Motor neuron (in vitro differentiated cells): ENCODE measurements at places on chromosomes 4 and X.
A peak's percentile ranks its signal among the peaks of the same experiment; 100 is the strongest.

- ATAC-seq: no peak
Observed at GRCh38 chrX:110241816-110242215, 76.1 kb downstream of the AMMECR1 start.

DNA sequence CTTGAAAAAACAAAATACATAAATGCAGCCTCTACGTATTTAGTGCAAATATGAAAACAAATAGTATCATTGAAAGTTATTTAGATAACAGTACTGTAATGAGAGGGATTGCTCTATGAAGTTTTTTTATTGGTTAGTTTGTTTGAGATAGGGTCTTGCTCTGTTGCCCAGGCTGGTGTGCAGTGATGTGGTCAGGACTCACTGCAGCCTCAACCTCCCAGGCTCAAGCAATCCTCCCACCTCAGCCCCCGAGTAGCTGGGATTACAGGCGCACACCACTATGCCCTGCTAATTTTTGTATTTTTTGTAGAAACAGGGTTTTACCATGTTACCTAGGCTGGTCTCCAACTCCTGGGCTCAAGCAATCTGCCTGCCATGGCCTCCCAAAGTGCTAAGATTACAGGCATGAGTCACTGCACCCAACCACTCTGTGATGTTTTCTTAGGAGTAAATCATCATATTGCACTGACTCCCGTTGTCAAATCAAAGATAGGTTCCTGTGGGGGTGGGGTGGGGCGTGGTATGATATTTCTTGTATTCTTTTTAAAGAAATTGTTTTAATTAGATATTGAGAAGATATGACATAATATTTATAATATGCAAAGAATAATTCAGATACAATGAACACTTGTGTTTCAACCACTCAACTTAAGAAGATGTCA, 75.8 kb downstream of the ATG4A start:
- ATAC-seq: peak; percentile 55

DNA sequence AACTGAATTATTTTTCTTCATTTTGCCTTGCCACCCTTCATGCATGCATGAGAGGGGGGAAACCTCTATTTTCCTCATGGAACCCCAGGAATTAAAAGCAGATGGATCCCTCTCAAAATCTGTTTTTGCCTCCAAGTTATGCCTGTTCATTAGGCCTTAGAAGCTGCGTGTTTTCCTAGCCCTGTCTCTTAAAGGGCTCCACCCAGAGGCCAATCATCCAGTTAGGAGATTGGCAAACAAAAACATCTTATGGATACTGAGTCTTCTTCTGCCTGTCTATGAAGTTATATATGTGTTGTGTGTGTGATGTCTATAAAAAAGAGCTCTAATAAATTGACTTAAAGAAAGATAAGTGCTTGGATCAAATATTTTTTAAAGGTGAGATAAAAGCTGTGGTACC, 142.9 kb downstream of the ANAPC10 start:
- no peak for ATAC-seq

DNA sequence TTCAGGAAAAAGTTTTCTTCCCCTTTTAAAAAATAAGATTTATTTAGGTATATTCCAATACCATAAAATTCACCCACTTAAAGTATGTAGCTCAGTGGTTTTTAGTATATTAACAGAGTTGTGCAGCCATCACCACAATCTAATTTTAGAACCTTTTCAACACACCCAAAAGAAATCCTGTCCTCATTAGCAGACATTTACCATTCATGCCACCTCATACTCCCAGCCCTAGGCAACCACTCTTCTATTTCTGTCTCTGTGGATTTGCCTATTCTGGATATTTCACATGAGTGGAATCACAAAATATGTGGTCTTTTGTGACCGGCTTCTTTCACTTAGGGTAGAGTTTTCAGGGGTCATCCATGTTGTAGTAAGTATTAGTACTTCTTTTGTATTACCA, 7.4 kb downstream of the ZNF81 start:
- peak; percentile 74 for ATAC-seq

- no peak for ATAC-seq
Observed at GRCh38 chr4:16726368-16727050, 171.9 kb downstream of the LDB2 start.

GRCh38 chr4:64781737-64782326, 372.6 kb upstream of the TECRL start:
- ATAC-seq: peak; percentile 31

- no peak for ATAC-seq
Observed at GRCh38 chrX:52577464-52578173, 60.8 kb upstream of the XAGE1B start.

DNA sequence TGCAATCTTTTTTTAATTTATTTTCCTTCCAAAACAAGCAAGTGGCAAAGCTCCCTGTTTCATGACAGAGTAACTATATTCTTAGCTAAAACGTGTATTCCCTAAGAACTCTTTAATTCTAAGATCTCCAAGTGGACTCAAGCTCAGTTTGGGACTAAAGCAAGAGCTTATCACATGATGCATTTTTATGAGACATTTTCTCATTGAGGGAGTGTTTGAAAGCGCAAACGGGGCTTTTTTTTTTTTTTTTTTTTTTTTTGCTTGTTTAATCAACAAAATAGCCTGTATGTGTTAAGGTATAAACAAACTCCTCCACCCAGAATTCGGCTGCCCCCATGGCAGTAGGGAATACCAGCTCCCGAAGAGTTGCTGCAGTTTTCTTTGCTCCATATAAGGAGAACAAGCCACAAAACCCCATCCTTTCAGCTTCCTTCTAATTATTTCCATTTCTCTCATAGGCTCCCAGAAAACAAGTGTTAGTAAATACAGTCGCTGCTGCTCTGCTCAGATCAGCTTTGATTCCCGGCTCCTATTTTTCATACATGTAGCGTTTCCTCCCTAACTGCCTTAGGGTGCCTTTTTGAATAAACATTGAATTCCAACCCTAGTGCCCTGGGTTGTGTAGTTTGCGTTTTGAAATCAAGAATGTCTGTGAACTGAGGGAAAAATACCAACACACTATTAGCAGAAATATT, 669 bp upstream of the PPARGC1A start:
- peak; percentile 45 for ATAC-seq

DNA sequence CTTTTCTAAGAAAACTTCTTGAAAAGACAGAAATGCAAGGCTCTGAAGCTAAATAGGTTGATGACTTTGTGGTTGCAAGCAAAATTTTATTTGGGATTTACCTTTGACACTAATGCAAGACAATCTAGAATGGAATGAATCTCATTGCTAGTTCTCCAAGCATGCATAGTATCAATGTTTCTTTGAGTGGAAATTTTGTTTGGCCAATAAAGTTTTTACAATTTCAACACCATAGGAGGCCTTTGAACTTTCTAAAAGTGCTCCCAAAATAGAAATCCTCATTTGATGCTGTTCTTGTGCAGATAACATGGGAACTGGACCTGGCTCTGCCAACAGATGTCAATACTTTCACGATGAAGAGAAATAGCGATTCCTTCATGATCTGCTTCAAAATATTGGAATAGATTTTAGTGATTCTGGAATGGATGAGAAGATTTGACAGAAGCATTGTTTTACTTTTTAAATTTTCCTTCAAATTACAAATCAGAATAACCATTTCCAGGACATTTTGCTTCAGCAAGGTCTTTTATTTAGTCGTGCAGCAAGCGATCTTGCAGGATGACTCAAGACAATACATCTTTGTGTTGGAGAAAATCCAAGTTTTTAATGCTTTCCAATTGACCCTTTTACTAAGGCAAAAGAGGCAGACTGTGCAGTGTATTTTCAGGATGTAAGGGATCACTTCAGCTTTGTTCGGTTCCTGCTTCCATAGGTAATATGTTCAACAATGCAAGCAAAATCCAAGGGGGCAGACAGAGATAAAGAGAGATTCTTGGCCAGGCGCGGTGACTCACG, 51.7 kb upstream of the OTUD4 start:
- ATAC-seq: no peak

- no peak for ATAC-seq
Observed at GRCh38 chrX:66018585-66019309, 21.1 kb downstream of the VSIG4 start.

- ATAC-seq: no peak
Observed at GRCh38 chrX:119735467-119735866, 22.9 kb upstream of the SOWAHD start.

DNA sequence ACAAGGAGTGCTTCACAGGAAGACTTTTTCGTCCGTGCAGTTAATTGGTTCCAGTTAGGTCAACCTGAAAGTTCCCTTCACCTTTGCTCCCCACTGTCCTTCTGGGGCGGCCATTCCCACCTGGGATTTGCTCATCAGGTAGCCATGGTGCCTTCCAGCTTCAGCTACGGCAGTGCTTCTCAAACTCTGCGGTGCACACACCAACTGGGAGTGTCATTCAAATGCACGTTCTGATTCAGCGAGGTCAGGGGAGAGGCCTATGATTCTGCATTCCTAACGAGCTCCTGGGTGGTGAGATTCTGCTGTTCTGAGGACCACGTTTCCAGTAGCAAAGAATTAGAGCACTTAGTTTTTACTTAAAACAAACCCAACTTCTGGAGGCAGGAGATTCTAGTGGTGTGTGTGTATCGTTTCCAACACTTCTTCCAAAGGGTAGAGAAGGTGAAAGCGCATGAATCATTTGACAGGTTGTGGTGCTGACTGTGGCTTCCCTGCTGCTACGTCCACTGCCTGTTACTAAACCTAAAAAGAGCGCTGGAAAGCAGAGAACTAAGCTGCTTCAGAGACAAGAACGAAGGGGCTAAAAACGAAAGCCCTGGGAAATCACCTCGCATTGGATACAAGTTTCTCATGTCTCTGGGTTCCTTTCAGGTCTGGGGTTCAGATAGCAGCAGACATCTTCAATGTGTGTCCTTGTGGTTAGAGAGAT, 4.7 kb upstream of the HELT start:
- ATAC-seq: peak; percentile 55

- peak; percentile 78 for ATAC-seq
Observed at GRCh38 chr4:37157476-37158167, 86.9 kb upstream of the NWD2 start.

DNA sequence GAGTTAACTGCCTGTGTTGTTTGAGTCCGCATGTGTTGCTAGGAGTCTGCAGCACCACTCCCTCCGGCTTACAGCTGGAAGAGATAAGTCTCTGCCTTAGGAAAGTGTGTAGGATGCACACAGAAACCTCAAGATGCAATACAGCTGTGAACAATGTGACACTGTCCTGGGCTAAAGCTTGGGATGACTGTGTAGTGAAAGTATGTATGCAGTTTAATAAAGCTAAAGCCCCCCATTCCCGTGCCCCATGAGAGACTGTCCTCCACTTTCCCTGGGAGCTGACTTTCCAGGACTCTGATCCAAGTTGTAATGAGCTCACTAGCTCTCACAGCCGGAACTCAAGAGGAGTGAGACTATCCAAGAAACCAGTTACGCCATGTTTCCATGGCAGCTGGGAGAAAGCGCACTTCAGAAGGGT, 156.6 kb upstream of the FTHL17 start:
- ATAC-seq: no peak

DNA sequence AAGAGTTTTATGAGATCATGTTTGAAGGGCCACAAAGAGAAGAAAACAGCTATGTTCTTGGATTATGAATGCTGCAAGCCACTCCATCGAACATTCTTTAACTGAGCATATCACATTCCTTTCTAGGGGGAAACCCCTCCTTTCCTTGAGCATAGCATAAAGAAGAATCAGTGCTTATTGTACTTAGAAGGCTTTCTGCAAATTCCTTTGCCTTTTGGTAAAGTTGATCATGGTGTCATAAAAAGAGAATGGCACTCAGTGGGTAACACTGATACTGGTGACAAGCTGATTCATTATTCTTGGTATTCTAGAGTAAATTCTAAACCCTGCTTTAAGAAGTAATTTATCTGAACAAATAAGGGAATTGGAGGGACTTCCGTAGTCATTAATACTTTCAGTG, 88.5 kb upstream of the GPR34 start:
- ATAC-seq: peak; percentile 54

- no peak for ATAC-seq
Observed at GRCh38 chr4:159142681-159143384, 40.0 kb downstream of the RAPGEF2 start.

- no peak for ATAC-seq
Observed at GRCh38 chr4:1716065-1716945, 4.2 kb upstream of the SLBP start.

- ATAC-seq: no peak
Observed at GRCh38 chr4:158444621-158445020, 77.1 kb upstream of the RXFP1 start.

DNA sequence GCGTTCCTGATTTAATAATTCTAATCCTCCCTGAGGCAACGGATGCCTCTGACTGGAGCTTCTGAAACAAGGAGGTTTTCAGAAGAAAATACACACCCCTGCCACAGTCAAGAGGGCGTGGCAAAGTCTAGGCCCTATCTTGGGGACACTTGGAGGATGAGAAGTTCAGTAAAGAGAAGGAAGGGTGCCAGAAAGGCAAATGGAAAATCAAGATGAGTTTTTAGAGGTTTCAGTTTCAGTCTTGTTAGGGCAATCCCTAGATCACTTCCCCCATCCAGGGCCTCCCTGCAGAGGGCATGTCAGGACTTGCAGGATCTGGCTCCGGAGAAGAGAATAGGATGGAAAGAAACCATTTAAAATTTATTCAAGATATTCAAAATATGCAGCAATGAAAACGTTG, 28.5 kb upstream of the FGF2 start:
- ATAC-seq: no peak

DNA sequence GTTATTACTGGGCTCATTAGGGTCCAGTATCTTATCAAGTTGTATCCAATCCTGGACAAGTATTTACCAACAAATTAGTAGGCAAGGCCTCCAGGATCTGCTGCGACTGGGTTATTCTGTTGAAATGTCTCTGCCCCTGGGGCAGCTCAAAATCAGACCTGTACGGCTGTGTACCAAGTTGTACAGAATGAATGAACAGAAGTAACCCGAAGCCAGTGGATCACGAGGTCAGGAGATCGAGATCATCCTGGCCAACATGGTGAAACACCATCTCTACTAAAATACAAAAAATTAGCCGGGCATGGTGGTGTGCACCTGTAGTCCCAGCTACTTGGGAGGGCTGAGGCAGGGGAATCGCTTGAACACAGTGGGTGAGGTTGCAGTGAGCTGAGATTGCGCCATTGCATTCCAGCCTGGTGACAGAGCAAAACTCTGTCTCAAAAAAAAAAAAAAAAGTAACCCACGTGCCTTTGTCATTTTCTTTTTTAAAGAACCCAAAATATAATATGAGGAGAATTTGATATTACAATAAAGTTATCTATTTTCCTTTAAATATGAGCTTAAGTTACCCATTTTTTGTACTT, 127.3 kb downstream of the CBR4 start:
- no peak for ATAC-seq

GRCh38 chr4:55012363-55013230, 112.8 kb downstream of the KDR start:
- ATAC-seq: no peak

GRCh38 chrX:40875476-40875875, 140.1 kb upstream of the MED14 start:
- no peak for ATAC-seq

GRCh38 chrX:38347136-38347535, 5.3 kb upstream of the OTC start:
- no peak for ATAC-seq

DNA sequence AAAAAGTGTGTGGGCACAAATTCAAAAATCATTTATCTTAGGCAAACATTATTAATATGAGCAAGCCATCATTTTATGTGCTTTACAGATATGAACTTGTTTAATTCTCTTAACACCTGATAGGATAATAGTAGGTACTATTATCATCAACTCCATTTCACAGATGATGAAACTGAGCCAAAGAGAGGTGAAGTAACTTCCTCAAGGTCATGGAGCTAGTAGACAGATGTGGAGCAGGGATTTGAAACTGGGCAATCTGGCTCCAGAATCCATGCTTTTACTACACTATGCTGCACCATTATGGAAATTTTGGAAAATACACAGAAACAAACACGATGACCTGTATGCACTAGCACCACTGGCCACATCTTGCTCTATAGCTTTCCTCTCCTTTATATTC, 1.0 kb upstream of the PIN4 start:
- ATAC-seq: no peak

GRCh38 chrX:40013266-40014195, 84.2 kb downstream of the BCOR start:
- ATAC-seq: peak; percentile 49
